ENCODE measurements at places on chromosomes 5 and 9. TPM values are rescaled to one million over a fixed set of nuclear protein-coding genes. Genes with fewer than 3 reads are reported as not detected.

Gene KIF20A
- 4.3 TPM for total RNA-seq

Gene FOXD4L3
- total RNA-seq: not detected

Gene PCDHGA7
- total RNA-seq: 4.9 TPM

Gene NSG2
- total RNA-seq: 0.71 TPM

Gene FAM151B
- 1.9 TPM for total RNA-seq

Gene CCDC171
- 0.90 TPM for total RNA-seq
